ENCODE measurements at places on chromosomes 3 and 15.
A peak's percentile ranks its signal among the peaks of the same experiment; 100 is the strongest.

- no peak overlapping the region for H3K4me3 ChIP-seq
- H3K27ac ChIP-seq, result no peak overlapping the region
- H3K36me3 ChIP-seq, result no peaks in the 10 kb centered on the region
- H3K27me3 ChIP-seq, result peaks cover 3% of the 10 kb centered on the region
Observed at GRCh38 chr15:68730471-68730919, 90.2 kb downstream of the ANP32A start.

DNA sequence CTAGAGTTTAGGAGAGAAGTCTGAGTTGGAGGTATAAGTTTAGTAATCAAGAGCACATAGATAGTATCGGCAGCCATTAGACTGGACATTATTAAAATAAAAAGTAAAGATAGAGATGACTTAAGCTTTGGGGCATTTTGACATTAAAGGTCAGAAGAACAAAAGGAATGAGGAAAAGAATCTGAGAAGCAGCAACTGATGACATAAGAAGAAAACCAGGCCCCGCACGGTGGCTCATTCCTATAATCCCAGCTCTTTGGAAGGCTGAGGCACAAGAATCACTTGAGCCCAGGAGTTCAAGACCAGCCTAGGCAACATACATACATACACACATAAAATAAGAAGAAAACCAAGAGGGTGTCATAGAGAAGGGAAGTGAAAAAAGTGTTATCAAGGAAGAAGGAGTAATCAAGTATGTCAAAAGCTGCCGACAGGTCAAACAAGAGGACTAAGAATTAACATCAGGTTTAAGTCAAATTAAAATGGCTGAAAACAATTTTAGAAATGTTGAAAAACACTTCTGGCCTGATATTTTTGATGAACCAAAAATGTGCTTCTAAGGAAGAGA, 38.9 kb downstream of the ACAP2 start:
- no peak overlapping the region for H3K27ac ChIP-seq
- H3K4me3 ChIP-seq, result no peak overlapping the region
- H3K4me1 ChIP-seq, result peaks cover 7% of the 10 kb centered on the region

DNA sequence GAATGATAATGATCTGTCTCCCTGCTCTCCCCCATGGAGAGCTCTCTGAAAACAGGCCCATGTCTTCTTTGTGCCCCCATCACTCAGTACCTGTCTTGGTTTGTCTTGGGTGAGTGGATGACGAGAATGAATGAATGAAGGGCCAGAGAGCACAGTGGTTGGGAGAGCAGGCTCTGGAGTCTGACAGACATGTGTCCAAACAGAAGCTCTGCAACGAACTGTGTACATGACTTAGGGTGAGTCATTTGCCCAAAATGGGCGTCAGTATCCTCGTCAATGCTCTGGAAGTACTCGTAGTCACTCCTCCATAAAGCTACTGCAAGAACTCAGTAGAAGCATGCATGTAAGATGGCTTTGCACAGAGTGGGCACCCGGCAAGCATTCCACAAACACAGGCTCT, 170.2 kb upstream of the TLE3 start:
- H3K36me3 ChIP-seq, result no peaks in the 10 kb centered on the region
- DNase-seq, result no peak
- peaks cover 28% of the 10 kb centered on the region for H3K4me1 ChIP-seq
- H3K27ac ChIP-seq, result no peak overlapping the region
- peaks cover 4% of the 10 kb centered on the region for H3K27me3 ChIP-seq
- no peak overlapping the region for H3K4me3 ChIP-seq

DNA sequence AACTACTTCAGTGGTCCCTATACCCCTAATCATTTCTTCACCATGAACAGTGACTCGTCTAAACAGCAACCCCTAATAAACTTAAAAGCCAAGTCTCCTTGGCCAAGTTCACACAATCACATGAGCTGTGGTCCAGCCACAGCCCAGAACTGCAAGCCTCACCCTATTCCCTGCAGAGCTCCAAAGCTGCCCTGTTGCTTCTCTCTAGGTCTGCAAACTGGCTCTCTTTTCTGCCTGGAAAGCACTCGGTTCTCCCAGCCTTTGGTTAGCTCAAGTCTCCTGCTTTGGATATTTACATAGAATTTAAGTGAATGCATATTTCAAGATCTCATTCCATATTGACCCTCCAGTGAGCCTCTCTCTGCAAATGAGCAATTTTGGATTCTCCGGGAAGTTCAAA, 107.0 kb downstream of the TOP2B start:
- H3K4me1 ChIP-seq, result peaks cover 6% of the 10 kb centered on the region
- DNase-seq, result no peak
- H3K36me3 ChIP-seq, result no peaks in the 10 kb centered on the region
- no peak overlapping the region for H3K27ac ChIP-seq

DNA sequence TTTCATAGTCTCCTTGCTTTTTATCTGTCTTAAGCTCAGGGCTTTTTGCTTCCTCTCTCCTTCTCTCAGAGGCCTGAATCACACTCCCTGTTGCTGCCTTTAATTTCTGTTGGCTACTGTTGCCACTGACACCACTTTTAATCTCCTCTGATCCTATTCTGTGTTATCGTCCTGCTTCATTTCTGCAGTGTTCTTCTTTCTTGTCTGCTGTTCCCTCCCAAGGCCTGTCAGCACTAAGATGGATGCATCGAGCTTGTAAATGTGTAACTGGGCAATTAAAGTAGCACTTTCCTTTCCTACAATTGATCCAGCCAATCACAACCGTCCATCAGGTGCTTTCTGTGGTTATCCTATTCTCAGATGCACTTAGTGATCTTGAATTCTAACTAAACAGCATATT, 71.3 kb upstream of the VEPH1 start:
- H3K4me3 ChIP-seq, result no peak overlapping the region
- H3K27ac ChIP-seq, result no peak overlapping the region
- no peak for DNase-seq
- H3K27me3 ChIP-seq, result no peaks in the 10 kb centered on the region

GRCh38 chr3:30354972-30355371, 251.4 kb upstream of the TGFBR2 start:
- no peak overlapping the region for H3K27ac ChIP-seq
- H3K36me3 ChIP-seq, result no peaks in the 10 kb centered on the region

GRCh38 chr3:140942221-140943104, 827 bp downstream of the SLC25A36 start:
- peak overlapping the region; percentile 94 for H3K4me3 ChIP-seq
- peaks cover 5% of the 10 kb centered on the region for H3K36me3 ChIP-seq
- H3K4me1 ChIP-seq, result peaks cover 41% of the 10 kb centered on the region
- peak; percentile 79 for DNase-seq
- peaks cover 7% of the 10 kb centered on the region for H3K27me3 ChIP-seq

GRCh38 chr15:56176996-56177395, 66.7 kb downstream of the RFX7 start:
- DNase-seq, result no peak
- H3K4me3 ChIP-seq, result no peak overlapping the region
- peaks cover 18% of the 10 kb centered on the region for H3K36me3 ChIP-seq
- peak overlapping the region; percentile 28 for H3K27ac ChIP-seq

GRCh38 chr3:6857510-6857909, 3.4 kb upstream of the GRM7 start:
- peaks cover 7% of the 10 kb centered on the region for H3K4me1 ChIP-seq
- peaks cover 13% of the 10 kb centered on the region for H3K36me3 ChIP-seq
- peaks cover 55% of the 10 kb centered on the region for H3K27me3 ChIP-seq
- H3K27ac ChIP-seq, result no peak overlapping the region

GRCh38 chr3:126557415-126557745, 1.4 kb downstream of the C3orf22 start:
- peaks cover 4% of the 10 kb centered on the region for H3K4me1 ChIP-seq
- H3K27ac ChIP-seq, result no peak overlapping the region
- H3K36me3 ChIP-seq, result no peaks in the 10 kb centered on the region
- no peak overlapping the region for H3K4me3 ChIP-seq
